ENCODE measurements at places on chromosomes 16 and 17.

DNA sequence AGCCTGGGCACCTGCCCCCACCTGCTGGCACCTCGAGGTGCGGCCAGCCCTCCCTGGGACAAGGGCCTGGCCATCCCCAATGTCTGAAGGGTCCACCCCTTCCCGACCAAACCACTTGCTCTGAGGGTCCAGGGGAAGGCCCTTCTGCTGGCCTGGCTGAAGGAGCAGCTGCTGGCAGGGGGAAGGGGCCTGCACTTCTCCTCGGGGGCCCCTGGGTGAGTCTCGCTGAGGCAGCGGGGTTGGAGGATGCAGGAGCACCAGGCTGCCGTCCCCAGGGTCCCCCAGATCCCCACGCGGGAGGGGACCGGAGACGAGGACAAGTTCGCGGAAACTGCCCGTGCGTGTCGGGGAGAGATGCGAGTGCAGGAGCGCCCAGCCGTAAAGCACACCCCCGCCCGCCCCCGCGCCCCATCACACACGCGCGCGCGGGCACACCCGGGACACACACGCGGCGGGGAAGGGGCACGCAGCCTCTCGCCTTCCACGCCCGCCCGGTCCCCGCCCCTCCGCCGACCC lies 725 bp upstream of the CACNA1H start:
- DNase-seq: peak; percentile 50

GRCh38 chr16:10776280-10776679 lies 32.6 kb downstream of the NUBP1 start:
- DNase-seq: peak; percentile 44

DNA sequence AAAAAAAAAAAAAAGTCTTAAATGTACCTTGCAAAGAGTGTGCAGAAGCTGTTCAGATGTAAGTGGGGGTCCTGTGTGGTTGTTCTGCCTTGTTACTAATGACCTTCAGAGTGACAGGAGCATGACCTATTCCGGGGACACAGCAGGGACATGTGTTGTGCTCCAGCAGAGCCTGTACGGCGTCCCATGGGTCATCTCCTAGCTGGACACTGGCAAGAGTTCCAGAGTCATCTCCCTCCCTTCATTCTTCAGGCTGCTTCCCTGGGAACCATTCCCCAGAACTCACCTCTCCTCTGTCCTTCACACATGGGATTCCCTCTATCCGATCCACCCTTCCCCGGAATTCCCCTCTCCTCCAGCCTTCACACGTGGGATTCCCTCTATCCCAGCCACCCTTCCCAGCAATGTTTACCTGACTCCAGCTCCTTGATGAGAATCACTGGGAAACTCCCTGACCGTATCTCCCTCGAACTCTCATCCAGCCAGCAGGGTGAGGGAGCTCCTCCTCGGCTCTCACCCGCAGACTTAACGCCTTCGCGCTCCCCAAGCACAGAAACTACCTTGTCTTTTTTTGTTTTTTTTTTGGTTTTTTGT lies 85.8 kb downstream of the MRM3 start:
- DNase-seq: no peak

DNA sequence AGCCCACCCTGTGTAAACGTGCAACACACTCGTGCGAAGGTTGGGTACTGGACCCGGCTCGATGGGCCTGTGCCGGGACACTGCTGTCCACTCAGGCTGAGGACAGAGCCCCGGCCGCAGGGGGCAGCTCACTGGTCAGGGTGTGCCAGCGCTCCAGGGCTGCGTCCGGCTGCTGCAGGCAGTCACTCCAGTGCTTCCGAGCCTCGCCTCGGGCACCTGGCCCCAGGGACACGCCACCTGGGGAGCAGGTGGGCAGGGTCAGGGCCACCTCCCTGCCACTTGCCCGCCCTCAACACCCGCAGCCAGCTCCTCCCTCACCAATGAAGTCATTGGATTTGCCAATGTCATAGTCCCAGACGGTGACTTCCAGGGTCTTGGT lies 4.7 kb downstream of the DOC2A start:
- DNase-seq: no peak

GRCh38 chr17:64236827-64237403 lies 26.1 kb downstream of the TEX2 start:
- no peak for DNase-seq
